ENCODE measurements at places on chromosomes 2 and 18.

GRCh38 chr2:45130736-45131135 lies 121.5 kb upstream of the SIX2 start:
- no peak for DNase-seq

DNA sequence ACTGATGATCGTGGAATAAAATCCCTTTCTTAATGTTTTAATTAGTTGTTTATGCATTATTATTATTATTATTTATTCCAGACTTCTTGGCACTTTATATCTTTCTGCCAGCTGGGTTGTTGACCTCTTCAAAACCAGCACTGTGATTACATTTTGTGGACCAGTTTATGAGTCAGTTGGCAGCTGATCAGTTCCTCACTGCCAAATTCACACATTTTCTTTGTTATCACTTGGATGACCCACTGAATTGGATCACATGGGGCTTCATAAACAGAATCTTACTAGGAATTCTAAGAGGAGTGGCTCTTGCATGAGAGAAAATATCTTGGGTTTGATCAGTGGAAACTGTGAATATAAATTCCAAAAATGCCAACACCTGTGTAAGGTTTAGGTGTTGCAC lies 321.8 kb upstream of the SPRED2 start:
- no peak for DNase-seq

DNA sequence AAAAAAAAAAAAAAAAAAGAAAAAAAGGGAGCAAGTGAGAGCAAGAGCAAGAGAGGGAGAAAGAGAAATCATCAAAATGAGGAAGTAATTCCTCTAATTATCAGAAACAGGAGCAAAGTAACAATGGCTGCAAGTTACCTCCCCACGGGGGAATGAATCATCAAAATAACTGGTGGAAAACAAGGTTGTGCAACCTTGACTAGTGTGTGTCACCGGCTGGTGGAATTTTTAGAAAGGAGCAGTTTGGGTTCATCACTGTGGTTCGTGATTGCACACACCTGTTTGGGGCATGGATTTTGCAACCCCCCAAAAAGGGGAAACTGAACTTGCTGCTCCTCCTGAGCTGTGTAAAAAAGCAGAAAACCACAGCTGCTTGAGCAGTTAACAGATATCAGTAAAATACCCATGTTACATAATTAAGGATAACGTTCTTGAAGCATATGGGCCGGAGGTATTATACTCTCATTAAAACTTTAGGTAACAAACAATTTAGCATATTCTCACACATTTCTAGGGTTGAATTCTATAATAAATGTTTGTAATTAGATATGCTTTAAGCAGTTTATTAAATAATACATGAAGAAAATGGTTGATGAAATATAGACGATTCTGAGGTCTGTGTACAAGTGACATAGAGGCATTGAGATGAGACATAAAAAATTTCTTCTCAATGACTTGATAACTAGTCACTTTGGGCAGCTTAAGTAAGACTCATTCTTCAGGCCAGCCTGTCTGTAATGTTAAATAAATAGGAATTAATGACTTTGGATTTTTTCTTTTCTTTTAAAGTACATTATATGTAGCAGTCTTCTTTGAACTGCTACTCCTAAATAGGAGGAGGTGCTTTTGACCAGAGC lies 184.2 kb upstream of the ZEB2 start:
- no peak for DNase-seq

- no peak for DNase-seq
These were observed 36.5 kb downstream of the POLR1A start for GRCh38 chr2:86069091-86069685.

DNA sequence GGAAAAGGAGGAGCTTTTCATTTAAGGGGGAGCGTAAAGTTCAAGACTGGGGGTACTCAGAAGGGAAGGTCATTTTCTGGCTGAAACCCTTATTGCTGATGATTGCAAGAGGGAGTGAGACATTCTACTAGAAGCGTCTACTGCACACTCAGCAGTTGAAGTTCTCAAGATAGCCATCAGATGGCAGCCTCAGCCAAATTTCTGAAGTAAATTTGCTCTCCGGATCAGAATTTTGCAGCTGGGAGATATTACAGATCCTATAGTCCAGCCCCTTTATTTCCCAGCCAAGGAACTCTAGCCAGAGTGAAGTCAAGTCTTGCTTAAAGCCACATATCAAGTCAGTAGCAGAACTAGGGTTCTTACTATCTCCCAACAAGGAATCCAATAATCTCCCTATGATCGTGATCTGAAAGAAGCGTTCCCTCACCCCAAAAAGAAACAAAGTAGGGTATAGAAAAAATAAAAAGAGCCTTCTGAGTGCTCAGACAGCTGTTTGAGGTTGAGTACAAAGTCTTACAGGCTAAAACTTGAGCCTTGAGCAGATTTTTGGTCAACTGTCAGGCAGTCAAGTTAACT lies 24.0 kb downstream of the RAX start:
- DNase-seq, result peak; percentile 89

DNA sequence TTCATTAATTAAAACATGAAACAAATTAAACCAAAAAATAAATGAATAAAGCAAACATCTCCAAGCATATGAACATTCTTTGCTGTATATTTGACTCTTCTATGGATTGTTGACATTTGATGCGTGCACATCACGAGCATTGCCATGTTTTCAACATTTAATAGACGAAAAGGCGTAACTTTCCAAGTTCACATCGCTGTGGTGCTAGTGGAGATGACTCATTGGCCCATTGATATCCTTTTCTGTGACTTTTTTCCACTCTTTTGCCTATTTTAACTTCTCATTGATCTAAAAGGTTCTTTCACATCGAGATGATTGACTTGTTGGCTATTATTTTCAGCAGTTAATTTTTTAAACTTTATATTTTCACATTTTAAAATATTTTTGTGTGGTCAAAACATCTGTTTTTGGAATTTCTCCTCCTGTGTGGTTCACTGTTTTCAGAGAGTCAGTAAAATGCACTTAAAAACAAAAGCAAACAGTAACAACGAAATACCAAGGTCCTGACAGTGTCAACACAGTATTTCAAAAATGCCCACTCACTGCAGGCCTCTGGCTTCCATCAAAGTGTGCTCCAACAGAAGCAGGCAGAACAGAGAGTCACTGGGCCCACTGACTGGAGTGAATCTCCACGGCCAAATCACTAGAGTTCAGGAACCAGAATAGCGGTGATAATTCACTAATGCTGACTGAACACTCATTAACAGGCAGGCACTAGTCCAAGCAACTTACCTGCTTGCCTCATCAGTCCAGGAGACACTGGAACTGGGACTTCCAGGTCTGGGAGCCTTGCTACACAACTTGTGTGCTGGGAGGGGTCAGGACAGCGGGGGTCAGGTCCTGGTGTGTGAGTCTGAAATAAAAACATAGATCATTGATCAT lies 372.2 kb upstream of the SMIM21 start:
- no peak for DNase-seq

- DNase-seq, result no peak
These were observed 93.3 kb downstream of the CDH20 start for GRCh38 chr18:61426492-61427053.

- no peak for DNase-seq
These were observed 44.5 kb downstream of the SH3RF3 start for GRCh38 chr2:109173311-109174171.

DNA sequence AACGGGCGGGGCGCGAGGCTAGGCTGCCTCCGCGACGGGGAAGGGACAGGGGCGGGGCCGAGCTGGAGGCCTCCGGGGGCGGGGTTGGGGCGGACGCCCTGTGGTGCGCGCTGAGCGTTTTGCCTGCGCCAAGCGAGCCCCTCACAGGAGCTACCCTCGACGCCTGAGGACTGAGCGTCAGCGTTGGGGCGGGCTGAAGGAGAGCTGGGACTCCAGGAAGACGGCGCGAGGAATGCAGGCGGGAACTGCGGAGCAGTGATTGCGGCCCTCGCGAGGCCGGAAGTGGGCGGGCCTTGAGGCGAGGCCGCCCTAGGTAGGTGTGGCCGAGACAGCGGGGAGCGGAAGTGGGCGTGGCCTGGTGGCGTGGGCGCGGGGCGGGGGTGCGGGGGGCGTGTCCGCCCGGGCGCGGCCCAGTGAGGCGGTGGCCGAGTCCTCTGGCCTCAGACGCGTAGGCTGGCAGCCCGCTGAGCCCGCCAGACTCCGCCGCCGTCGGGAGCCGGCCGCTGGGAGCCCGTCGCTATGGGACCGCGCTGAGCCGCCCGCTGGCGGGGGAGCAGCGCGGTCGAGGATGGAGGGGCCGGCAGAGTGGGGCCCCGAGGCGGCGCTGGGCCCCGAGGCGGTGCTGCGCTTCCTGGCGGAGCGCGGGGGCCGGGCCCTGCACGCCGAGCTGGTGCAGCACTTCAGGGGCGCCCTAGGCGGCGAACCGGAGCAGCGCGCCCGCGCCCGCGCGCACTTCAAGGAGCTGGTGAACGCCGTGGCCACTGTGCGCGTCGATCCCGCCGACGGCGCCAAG lies at the start of the genes SEPTIN10 and SOWAHC:
Gene SEPTIN10, minus strand, starts transcription at position 45 of the 793 bp plus-strand sequence. CDS start 139 bp downstream, outside the sequence.
Gene SOWAHC, plus strand, starts transcription at position 443 of the 793 bp plus-strand sequence. Its CDS starts 126 bp downstream, at position 569.
- peak; percentile 92 for DNase-seq

- DNase-seq, result no peak
These were observed 4.2 kb downstream of the ZNF516 start for GRCh38 chr18:76490670-76491472.

DNA sequence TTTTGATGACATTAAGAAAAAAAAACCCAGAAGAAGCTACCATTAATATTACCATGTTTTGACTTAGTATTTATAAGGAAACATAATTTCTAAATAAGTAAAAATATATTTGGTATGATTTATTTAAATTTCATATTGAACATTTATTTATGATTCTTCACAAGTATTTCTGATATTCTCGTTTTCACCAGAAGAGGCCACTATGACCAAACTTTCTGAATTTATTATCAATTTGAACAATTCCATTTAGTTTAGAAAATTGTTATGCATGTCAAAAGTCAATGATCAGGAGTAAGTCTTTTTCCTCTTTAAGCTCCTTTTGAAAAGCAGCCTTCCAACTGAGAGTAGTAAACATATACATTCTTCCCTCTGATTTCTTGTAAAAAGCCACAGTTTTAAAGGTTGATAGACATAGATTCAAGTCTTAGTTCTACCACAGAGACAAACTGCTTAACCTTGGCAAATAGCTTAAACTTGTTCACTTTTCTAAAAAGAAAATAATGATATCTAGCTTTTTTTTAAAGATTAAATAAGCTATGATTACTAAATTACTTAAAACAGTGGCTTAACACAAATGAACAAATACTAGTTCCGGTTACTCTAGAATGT lies 329.9 kb downstream of the TRIB2 start:
- DNase-seq, result no peak

GRCh38 chr2:229051798-229052197 lies 219.3 kb downstream of the PID1 start:
- no peak for DNase-seq

- DNase-seq, result no peak
These were observed 51.8 kb downstream of the PKDCC start for GRCh38 chr2:42099438-42100173.

DNA sequence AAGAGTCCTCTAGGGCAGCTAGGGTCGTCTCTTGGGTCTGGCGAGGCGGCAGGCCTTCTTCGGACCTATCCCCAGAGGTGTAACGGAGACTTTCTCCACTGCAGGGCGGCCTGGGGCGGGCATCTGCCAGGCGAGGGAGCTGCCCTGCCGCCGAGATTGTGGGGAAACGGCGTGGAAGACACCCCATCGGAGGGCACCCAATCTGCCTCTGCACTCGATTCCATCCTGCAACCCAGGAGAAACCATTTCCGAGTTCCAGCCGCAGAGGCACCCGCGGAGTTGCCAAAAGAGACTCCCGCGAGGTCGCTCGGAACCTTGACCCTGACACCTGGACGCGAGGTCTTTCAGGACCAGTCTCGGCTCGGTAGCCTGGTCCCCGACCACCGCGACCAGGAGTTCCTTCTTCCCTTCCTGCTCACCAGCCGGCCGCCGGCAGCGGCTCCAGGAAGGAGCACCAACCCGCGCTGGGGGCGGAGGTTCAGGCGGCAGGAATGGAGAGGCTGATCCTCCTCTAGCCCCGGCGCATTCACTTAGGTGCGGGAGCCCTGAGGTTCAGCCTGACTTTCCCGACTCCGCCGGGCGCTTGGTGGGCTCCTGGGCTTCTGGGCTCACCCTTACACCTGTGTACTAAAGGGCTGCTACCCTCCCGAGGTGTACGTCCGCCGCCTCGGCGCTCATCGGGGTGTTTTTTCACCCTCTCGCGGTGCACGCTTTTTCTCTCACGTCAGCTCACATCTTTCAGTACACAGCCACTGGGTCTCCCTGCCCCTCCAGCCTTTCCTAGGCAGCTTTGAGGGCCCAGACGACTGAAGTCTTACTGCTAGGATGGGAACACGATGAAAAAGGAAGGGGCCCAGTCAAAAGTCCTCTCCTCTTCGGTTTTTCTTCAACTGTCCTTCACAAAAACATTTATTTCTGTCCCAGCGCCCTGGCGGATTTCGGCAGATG lies 8.1 kb downstream of the SIX2 start:
- DNase-seq, result no peak

- no peak for DNase-seq
These were observed 100.0 kb upstream of the HDAC4 start for GRCh38 chr2:239500574-239501550.

GRCh38 chr2:37390777-37391176 lies 46.3 kb downstream of the QPCT start:
- no peak for DNase-seq

DNA sequence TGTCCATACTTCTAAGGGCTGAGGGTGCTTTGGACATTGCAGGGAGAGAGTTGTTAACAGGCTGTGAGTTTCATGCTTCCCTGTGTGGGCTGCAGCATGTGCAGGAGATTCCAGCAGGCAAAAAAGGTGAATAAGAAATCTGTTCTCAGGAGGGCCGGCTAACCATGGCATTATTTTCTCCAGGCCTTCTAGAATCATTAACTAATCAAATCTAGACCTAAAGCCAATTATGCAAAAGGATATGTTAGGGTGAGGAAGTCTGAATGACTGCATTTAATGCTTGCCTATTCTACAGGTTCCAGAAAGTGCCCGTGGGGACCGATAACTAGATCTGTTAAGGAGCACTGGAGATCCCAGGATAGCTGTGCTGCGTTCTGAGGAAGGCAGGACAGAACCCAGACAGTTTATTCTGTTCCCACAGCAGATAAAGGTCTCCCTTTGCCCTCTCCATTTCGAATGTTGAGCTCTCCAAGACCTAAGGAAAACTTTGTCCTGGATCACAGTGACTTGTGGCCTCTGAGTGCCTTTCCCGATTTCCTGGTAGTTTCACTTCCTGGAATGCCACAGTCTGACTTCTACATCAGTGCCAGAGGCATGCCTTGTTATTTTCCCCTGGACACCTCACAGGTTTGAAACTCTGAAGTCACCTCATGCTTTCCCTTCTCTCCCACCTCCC lies 50.0 kb upstream of the ZFP36L2 start:
- no peak for DNase-seq

GRCh38 chr2:43070030-43070429 lies 156.4 kb downstream of the ZFP36L2 start:
- DNase-seq, result no peak

DNA sequence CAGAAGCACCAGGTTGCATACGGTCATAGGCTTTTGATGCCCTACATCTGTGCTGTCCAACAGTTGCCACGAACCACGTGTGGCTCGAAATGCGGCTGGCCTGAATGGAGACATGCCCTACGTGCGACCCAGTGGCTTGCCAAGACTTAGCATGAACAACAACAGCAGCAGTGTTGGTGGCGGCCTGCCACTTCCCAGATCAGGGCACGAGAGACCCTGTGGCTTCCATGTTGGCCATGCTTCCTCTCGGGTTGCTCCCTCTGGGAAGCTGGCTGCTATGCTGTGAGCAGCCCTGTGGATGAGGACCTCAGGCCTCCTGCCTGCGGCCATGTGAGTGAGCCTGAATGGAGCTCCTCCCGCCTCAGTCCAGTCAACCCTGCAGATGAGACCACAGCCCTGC lies 212.3 kb downstream of the HDAC4 start:
- DNase-seq, result no peak
